ENCODE measurements at places on chromosomes 2 and 18.

GRCh38 chr2:43270930-43271615 is 44.7 kb upstream of the ZFP36L2 start:
- DNase-seq = no peak

DNA sequence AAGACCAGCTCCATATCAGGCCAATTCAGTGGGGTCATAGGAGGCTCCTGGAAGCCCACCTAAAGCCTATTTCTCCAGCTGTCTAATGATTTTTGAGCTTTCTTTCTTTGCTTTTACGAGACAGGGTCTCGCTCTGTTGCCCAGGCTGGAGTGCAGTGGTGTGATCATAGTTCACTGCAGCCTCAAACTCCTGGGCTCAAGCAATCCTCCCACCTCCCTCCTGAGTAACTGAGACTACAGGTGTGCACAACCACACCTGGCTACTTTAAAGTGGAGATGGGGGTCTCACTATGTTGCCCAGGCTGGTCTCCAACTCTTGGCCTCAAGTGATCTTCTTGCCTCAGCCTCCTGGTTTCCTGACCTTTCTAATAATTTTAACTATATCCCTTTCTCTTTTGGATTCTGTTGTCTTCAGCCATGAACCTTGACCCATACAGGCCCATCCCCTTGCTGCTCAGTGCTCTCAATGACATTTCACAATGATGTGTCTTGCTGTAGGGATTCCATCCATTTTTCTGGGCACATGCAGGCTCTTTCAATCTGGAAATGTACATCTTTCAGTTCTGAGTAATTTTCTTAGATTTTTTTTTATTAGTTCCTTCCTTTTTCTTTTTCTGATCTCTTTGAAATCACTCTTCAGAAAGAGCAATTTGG is 29.7 kb downstream of the GNLY start:
- DNase-seq = no peak

- no peak for DNase-seq
Observed at GRCh38 chr2:98507891-98508708, 63.4 kb downstream of the INPP4A start.

DNA sequence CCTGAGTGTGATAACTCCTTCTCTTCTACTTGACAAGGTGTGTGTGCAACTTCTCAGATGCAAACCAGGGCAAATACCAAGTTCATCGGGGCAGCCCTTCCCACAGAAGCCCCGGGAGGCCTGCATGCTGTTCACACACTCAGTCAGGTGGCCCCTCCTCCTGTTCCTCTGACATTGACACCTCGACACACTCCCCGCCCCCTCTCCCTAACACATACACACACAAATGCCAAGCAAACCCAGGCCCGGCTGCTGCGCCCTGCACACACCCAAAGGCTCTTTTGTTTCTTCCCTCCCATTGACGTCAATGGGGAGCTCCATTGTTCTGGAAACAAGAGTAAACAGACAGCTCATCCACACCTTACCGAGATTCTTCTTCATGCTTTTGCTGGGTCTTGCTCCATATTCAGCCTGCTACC is 1.7 kb upstream of the PER2 start:
- DNase-seq = peak; percentile 37

- DNase-seq = no peak
Observed at GRCh38 chr2:42297322-42297936, 63.6 kb downstream of the COX7A2L start.

- DNase-seq = peak; percentile 56
Observed at GRCh38 chr2:38947241-38948239, 57.9 kb downstream of the ARHGEF33 start.

DNA sequence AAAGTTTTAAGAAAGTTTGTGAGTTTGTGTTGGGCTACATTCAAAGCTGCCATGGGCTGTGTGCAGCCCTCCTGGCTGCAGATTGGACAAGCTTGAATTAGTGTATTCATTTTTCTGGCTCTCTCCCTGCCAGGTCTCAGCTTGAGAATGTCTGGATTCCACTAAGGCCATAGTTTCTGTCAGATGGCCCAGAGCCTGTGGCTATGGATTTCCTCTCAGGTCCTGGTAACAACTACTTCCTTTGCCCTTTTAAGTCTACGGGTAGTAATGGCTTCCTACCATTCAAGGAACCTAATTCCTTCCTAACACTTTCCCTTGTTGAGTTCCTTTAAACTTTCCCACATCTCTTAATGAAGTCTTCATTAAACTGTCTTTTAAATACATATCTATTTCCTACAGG is 24.3 kb upstream of the PSMD14 start:
- no peak for DNase-seq

DNA sequence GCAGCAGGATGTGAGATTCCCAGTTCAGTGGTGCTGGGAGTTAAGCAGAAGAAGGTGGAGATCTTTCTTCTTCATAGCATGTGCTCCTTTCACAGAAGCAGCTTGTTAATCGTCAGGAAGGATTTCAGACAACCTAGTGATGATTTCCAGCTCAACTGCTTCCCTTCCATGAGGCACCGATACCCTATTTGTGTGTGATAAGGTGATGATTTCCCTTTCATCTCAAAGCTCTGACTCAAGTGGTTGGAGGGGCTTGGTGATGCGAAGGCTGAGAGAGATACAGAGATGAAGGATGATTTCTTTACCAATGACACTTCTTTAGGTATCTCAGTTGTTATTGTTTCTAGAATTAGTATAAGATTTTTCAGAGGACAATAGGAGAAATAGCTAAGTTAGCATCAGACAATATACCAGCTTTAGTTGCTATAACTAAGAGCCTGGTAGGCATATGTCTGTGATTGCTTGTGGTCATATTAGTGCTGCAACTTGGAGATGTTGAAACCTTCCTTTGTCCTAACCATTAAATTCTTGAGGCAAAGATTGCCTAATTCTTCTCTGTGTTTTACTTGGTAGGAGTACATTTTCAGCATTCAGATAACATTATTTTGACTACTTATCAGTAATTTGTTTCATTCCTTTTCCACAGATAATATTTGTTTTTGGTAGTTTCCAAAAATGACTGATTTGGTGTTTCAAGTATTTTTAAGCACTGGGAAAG is 111.3 kb downstream of the PLCL1 start:
- no peak for DNase-seq

DNA sequence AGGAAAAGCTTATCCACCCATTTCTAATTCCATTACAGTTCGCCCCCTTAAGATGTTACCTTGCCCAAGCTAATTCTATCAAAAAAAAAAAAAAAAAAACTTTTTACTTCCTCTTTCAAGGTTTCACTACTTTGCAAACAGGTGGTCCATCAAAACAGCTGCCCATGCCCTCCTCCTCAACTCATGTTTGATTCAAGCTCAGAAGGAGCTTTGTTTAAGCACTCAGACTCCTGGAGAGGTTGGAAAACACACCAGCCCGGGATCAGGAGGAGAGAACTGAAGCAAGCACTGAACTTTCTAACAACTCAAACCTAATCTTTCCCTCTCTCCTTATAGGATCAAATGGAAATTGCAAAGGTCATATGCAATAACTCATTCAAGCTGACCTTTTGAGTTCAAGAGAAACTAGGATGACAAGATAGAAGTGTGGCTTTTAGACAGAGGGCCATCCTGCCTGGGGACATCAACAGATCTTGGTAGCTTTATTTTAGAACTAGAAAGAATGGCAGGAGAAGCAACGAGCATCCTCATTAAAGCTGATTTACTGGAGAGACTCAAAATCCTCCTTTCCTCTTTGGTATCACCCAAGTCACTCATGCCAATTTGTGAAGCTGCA is 28.3 kb upstream of the FZD7 start:
- no peak for DNase-seq

DNA sequence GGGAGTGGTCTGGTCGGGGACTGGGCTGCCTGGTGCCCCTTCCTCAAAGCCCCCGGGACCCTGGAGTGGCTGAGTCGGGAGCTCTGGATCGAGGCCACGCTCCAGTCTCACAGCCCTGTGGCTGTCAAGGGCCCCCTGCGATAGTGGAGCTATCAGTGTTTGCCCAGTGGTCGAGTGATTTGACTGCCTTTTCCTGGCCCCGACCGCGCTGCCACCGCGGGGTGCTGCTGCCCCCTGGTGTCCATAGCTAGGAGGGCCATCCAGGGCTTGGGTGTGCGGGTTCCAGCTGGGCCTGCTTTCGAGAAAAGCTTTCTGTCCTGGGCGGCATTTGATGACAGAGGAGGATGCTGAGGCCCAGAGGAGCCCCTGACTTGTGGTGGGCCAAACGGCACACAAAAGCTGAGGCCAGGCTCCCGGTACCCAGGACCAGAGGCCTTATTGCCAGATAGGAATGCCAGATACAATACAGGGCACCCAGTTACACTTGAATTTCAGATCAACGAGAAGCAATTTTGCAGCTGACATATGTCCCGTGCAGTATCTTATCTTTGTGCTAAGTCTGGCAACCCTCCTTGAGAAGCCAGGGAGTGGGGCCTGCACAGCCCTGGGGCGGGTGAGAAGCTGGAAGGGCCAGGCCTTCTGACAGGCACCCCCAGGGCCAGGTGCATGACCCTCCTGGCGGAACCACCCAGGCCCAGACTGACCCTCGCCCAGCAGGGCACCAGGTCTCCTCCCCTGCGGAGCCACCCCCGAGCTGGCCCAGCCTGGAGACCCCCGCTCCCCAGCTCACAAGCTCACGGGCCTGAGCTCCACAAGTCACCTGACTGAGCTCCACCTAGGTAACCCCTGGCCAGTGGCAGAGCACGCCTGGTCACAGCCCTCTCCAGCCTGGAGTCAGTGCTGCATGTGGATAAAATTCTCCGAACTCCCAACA is 13.0 kb downstream of the ODC1 start:
- peak; percentile 79 for DNase-seq

GRCh38 chr2:218392891-218393462 is 6.7 kb upstream of the CTDSP1 start:
- no peak for DNase-seq

- DNase-seq = no peak
Observed at GRCh38 chr2:18903750-18904149, 314.4 kb upstream of the NT5C1B start.

All from NCI-H2227 treated with DMSO at 0.1 percent for 48 hours (cell line).